Adrenal gland (tissue), 19 donors: ENCODE measurements at places on chromosomes 13 and 19. TPM values are rescaled to one million over a fixed set of nuclear protein-coding genes. Genes with fewer than 3 reads are reported as not detected.

GRCh38 chr13:60355056-60355455, 42.0 kb upstream of the TDRD3 start:
- no peaks in the 10 kb centered on the region for H3K4me1 ChIP-seq
- no peak overlapping the region for H3K27ac ChIP-seq
- no peaks in the 10 kb centered on the region for H3K36me3 ChIP-seq
- H3K4me3 ChIP-seq: no peak overlapping the region
- H3K27me3 ChIP-seq: no peaks in the 10 kb centered on the region

- no peak for DNase-seq
- H3K27me3 ChIP-seq: no peaks in the 10 kb centered on the region
- peaks cover 78% of the 10 kb centered on the region for H3K36me3 ChIP-seq
- H3K27ac ChIP-seq: no peak overlapping the region
- no peak overlapping the region for H3K4me3 ChIP-seq
- peaks cover 16% of the 10 kb centered on the region for H3K4me1 ChIP-seq
Observed at GRCh38 chr19:49799798-49800376, 13.2 kb downstream of the FUZ start.

DNA sequence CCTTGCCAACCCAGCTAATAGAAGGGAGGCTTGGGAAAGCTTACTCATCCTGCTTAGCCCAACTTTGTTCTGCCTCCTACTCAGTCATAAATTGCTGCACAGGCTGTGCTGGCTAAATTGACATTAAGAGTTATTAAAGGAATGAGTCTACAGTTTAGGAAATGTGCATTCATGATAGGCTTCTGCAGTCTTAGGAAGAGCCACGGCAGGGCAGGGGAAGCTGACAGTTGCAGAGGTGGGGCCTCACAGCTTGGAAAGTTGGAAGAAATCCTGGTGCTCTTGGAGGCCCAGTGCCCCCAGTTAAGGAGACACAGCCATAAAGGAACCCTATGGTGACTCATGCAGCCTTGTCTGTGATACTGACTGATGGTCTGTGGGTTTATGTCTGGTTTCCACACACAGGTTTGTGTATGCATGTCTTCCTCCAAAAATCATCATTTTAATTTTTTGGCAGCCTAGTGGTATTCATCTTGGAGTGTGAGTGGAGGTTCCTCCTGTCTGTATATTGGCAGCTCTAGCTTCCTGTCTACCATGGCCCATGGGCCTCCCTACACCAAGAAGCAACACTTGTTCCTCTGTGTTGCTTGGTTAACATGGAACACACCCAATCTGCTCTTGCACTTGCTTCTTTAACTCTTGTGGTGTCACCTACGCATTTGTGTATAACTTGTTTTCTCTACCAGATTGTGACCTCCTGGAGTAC, 135.0 kb upstream of the KL start:
- no peaks in the 10 kb centered on the region for H3K36me3 ChIP-seq
- H3K4me1 ChIP-seq: no peaks in the 10 kb centered on the region
- no peak for DNase-seq

The ZNF221 gene
- 4.0 TPM for polyA plus RNA-seq

The CELF5 gene
- 0.60 TPM for polyA plus RNA-seq

The CEACAM19 gene
- polyA plus RNA-seq: 26.4 TPM

The ZNF135 gene
- 15.1 TPM for polyA plus RNA-seq

The WDR87 gene
- polyA plus RNA-seq: 0.08 TPM

The FSD1 gene
- 7.2 TPM for polyA plus RNA-seq

DNA sequence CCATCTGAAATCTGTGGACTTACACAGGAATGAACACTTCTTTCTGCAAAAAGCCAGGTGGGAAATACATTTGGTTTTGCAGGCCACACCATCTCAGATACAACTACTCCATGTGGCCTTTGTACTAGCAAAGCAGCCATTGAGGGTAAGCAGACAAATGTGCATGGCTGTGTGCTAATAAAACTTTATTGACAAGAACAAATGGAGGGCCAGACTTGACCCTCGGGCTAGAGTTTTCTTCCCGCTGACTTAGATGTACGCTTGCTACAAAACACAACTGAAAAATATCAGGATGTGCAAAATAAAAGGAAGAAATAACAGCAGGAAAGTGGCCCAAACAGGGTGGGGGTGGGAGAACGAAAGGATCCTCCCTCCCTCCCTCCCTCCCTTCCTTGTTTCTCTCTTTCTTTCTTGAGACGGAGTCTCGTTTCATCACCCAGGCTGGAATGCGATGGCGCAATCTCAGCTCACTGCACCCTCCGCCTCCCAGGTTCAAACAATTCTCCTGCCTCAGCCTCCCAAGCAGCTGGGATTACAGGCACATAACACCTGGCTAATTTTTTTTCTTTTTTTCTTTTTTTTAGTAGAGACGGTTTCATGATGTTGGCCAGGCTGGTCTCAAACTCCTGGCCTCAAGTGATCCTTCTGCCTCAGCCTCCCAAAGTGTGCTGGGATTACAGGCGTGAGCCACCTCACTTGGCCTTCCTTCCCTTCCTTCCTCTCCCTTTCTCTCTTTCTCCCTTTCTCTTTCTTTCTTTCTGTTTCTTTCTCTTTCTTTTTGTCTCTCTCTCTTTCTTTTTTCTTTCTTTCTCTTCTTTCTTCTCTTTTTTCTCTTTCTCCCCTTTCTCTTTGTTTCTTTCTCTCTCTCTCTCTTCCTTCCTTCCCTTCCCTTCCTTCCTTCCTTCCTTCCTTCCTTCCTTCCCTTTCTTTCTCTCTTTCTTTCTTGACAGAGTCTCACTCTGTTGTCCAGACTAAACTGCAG, 29.3 kb downstream of the CCL25 start:
- DNase-seq: no peak
- no peak overlapping the region for H3K27ac ChIP-seq

DNA sequence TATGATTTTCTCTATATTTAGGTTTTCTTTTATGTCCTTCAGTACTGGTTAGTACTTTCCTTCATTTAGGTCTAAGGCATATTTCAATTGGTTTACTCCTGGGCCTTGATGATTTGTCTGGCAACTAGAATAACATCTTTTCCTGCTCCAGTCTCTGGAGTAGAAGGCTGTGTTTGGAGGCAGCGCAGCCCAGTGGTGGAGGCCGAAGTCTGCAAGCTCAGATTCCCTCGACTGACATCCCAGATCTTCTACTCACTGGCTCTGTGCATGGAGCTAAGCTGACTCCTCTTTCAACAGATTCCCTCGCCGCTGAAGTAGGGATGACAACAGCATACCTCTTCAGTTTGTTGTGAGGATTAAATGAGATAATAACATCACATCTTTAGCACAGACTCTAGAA, 141.0 kb downstream of the RAP2A start:
- H3K4me3 ChIP-seq: no peak overlapping the region
- H3K4me1 ChIP-seq: no peaks in the 10 kb centered on the region
- no peaks in the 10 kb centered on the region for H3K27me3 ChIP-seq
- no peaks in the 10 kb centered on the region for H3K36me3 ChIP-seq
- DNase-seq: peak; percentile 19
- H3K27ac ChIP-seq: no peak overlapping the region

The OXGR1 gene
- 0.11 TPM for polyA plus RNA-seq

- no peak overlapping the region for H3K4me3 ChIP-seq
- H3K36me3 ChIP-seq: no peaks in the 10 kb centered on the region
- no peaks in the 10 kb centered on the region for H3K27me3 ChIP-seq
Observed at GRCh38 chr19:14141041-14141440, 4.7 kb upstream of the ASF1B start.

DNA sequence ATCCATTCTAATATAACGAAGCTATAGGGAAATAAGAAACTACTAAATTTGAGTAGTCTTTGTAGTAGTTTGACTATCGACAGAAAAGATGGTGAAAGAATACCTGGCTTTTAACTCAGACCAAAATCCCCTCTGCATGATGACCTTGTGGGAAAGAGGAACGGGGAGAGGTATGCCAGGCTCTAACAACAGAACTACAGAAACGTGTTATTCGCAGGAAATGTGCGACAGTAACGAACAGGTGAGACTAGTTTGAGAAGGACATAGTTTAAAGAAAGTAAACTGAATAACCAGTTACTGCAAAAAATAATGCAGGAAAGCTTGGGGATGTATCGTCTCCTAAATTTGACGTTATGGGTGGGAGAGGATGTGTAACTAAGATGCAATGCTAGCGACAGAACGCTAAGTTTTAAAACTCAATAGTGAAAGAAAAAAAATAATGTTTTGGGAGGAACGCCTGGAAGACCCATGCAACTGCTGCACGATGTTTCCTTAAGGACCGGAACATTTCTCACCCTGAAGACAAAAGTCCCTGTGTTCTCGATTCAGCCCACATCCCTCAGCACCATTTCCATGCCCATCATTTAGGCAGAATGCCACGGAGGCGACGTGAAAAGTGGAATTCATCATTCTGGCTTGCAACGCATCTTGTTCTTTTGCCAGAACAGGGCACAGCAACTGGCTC, 1.6 kb upstream of the RAP2A start:
- DNase-seq: no peak
- no peaks in the 10 kb centered on the region for H3K36me3 ChIP-seq
- H3K27me3 ChIP-seq: no peaks in the 10 kb centered on the region
- no peak overlapping the region for H3K27ac ChIP-seq
- no peak overlapping the region for H3K4me3 ChIP-seq
- peaks cover 33% of the 10 kb centered on the region for H3K4me1 ChIP-seq

- no peak overlapping the region for H3K27ac ChIP-seq
- no peak for DNase-seq
- H3K27me3 ChIP-seq: no peaks in the 10 kb centered on the region
- no peak overlapping the region for H3K4me3 ChIP-seq
Observed at GRCh38 chr19:4025317-4025716, 17.8 kb downstream of the PIAS4 start.

DNA sequence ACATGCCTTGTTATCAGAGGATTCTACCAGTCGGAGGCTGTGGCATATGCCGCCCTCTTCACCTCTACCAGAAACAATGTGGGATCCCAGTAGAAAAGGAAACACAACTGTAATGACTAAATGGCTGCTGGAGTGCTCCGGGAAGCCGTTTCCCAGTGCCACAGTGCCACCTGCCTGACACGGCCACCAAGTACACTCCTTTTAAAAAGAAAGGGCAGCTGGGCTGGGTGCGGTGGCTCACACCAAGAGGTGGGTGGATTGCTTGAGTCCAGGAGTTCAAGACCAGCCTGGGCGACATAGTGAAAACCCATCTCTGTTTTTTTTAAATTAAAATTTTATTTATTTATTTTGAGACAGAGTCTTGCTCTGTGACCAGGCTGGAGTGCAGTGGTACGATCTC, 67.3 kb downstream of the TRPM4 start:
- no peak overlapping the region for H3K4me3 ChIP-seq
- no peaks in the 10 kb centered on the region for H3K27me3 ChIP-seq
- no peak overlapping the region for H3K27ac ChIP-seq
- DNase-seq: peak; percentile 60
- H3K36me3 ChIP-seq: no peaks in the 10 kb centered on the region
- H3K4me1 ChIP-seq: no peaks in the 10 kb centered on the region

DNA sequence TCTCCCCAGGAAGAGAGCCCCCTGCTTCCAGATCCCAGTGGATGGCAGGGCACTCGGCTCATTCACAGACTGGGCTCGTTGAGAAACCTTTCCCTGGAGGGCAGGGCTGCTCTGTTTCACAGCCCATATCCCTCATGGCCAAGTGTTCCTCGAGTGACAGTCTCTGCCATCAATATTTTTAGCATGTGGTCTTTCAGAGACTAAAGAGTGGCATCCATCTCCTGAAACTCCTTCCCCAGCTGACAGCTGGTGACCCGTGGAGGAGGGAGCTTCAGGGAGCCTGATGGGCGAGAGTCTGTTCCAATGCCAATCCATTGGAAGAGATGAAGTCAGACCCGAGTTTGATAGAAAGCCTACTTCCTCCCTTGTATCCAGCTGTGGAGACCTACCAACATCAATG, 30.7 kb upstream of the ALOX5AP start:
- H3K27ac ChIP-seq: no peak overlapping the region
- DNase-seq: no peak
